GF-D8 (cell line): ENCODE measurements at places on chromosomes 4 and X.

DNA sequence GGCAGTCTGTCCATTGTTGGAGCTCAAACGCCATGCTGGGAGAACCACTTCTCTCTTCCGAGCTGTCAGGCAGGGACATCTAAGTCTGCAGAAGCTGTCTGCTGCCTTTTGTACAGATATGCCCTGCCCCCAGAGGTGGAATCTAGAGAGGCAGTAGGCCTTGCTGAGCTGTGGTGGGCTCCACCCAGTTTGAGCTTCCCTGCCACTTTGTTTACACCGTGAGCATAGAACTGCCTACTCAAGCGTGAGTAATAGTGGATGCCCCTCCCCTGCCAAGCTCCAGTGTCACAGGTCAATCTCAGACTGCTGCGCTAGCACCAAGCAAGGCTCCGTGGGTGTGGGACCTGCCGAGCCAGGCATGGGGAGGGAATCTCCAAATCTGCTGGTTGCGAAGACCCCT is 145.7 kb downstream of the VSIG4 start:
- DNase-seq: no peak

- DNase-seq: no peak
Measured at GRCh38 chrX:110600745-110601310, 194.8 kb downstream of the CHRDL1 start.

GRCh38 chr4:1511441-1512041 is 105.3 kb upstream of the NKX1-1 start:
- no peak for DNase-seq

GRCh38 chrX:21131346-21131745 is 242.9 kb upstream of the CNKSR2 start:
- no peak for DNase-seq

GRCh38 chr4:181728305-181728966 is 514.8 kb upstream of the TENM3 start:
- no peak for DNase-seq

GRCh38 chrX:47222751-47223350 is 4.4 kb downstream of the CDK16 start:
- no peak for DNase-seq
